Stimulated activated CD4-positive, alpha-beta T cell treated with anti-CD3 and anti-CD28 coated beads, Interleukin-1b, Interleukin-23, amount 100 ng/mL, for 1 hour (primary cell): ENCODE measurements at places on chromosomes 3 and 15.

GRCh38 chr3:45143673-45144671, 2.2 kb downstream of the CDCP1 start:
- DNase-seq = no peak

GRCh38 chr15:48006031-48006511, 114.7 kb upstream of the SLC24A5 start:
- DNase-seq = no peak

GRCh38 chr3:124158168-124158881, 166.4 kb upstream of the ROPN1 start:
- no peak for DNase-seq

GRCh38 chr15:58522865-58523264, 91.1 kb downstream of the LIPC start:
- DNase-seq = no peak

DNA sequence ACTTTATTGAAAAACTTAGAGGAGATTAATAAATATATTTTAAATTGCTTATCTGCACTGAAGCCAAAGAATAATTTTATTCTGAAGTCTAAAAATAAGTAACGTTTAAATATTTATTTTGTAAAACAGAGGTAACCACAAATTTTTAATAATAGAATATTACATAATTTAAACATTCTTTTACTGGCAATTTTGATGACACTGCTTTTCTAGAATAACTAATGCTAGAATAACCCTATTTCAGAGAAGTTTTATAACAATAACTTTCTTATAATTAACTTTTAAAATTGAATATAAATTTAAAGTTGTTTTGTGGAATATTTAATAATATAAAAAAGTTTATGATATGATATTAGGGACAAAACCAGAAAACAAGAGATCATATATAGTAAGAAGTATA, 409.6 kb upstream of the KCNMB2 start:
- DNase-seq = no peak

- no peak for DNase-seq
Measured at GRCh38 chr15:55799291-55800212, 56.6 kb upstream of the PRTG start.

- DNase-seq = no peak
Measured at GRCh38 chr3:53216723-53217122, 39.1 kb downstream of the TKT start.

- no peak for DNase-seq
Measured at GRCh38 chr3:189512039-189512438, 119.2 kb upstream of the TP63 start.

- DNase-seq = no peak
Measured at GRCh38 chr3:183210341-183210740, 42.7 kb upstream of the B3GNT5 start.

DNA sequence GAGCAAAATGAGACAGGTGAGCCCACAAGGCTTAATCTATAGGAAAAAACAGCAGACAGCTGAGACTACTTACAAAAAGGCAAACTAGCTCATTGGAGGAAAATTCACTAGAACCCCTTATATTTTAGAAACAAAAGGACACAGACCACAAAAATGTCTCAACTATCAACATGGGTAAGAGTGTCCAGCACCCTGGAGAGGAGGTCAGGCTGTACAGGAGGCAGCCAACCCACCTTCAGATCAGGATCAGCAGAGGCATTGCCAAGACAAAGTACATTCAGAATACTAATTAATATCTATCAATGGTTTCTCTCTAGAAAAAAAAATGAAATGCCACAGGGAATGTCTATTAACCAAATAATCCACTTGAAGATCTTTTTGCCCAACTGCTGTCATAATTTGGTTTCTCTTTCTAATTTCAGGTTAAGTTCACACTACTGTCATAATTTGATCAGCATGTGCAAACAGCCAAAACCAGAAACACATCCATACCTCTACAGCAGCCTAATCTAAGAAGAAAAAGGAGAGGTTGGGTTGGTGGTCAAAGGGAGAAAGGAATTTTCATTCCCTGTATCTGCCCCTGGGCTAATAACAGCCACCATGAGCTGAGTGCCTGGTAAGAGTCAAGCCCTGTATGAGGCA, 26.0 kb upstream of the THBS1 start:
- DNase-seq = no peak

DNA sequence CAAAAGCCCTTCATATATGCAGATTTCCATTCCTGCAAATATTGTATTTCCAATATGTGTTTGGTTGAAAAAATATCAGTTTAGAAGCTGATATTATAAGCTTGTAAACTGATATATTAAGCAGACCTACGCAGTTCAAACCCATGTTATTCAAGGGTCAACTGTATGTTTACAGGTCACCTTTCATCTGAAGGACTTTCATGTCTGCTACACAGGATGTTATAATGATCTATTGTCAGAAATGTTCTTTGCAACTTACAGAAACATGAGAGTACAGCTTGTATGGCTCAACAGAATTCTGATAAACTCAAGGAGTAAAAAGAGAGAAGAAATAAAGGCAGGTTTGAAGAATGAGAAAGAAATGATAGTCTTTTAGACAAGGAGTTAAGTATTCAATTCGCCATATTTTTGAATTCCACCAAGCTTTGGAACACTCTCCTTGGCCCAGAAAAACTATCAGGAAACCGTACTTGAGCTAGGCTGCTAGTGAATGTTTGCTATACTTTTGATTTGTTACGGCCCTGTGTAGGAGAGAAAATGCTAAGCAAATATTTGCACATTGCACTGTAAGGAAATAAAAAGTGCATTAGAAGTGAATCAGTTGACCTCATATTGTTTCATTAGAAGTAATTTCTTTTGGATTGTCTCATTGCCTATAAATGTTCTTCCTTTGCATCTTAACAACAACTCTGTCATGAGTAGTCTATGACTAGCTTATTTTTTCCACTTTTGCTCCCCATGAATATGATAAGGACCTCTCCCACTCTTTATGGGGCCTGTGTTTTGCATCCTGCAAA, 81.2 kb downstream of the NEK11 start:
- DNase-seq = no peak

- no peak for DNase-seq
Measured at GRCh38 chr3:188059351-188059750, 94.6 kb upstream of the LPP start.

GRCh38 chr15:88470625-88471372, 3.3 kb downstream of the MRPS11 start:
- DNase-seq = no peak

DNA sequence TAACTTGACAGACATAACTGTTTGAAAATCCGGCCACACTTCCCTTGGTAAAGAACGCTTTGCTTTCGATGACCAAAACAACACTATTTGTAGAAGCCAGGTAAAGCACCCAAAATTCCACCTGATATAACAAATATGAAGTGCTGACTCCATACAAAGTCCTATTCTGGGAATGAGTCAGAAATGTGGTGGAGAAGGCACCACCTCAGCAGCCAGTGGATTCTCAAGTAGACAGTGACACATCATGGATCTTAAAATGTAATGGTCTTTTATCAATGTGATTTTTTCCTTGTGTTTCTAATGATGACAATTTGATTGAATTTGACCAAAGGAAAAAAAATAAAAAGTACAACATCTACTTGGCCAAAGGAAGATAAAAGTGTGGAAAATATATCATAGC, 135.0 kb upstream of the WNT5A start:
- no peak for DNase-seq

- no peak for DNase-seq
Measured at GRCh38 chr15:37877851-37878741, 56.3 kb upstream of the TMCO5A start.

- DNase-seq = no peak
Measured at GRCh38 chr3:141346007-141346406, 22.3 kb upstream of the ZBTB38 start.
